ENCODE measurements at places on chromosomes 6 and 20.

- DNase-seq, result no peak
These were observed 751.6 kb downstream of the EYS start for GRCh38 chr6:64955435-64955848.

- DNase-seq, result peak; percentile 78
These were observed 94.6 kb upstream of the SUPT3H start for GRCh38 chr6:45472382-45472781.

DNA sequence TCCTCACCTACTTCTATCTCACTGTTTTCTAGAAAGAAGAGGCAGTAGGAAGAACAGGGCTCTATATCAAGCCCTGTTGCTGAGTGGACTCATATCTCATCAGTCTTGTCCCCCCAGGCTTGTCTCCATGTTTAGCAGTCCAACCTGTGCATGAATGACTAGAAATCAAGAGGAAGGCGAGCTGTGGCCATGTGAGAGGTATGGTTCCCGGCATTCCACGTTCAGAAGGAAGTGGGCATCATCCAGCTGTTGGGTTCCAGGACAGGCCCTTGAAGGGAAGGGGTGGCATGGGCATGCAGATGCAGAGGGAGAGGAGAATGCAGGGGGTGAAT, 176.6 kb downstream of the MRPL14 start:
- no peak for DNase-seq

DNA sequence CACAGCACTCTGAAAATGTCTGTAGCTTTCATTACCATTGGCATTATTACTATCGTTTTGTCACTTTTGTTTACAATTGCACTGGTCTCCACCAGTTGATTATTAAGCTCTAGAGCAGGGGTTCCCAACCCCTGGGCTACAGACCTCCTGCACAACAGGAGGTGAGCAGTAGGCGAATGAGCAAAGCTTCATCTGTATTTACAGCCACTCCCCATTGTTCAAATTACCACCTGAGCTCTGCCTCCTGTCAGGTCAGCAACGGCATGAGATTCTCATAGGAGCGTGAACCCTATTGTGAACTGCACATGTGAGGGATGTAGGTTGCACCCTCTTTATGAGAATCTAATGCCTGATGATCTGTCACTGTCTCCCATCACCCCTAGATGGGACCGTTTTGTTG, 126.4 kb downstream of the ATXN1 start:
- no peak for DNase-seq

GRCh38 chr20:4490606-4491280, 231.0 kb upstream of the PRND start:
- DNase-seq, result peak; percentile 61

GRCh38 chr6:112029045-112029822, 24.7 kb upstream of the CCN6 start:
- DNase-seq, result peak; percentile 41

DNA sequence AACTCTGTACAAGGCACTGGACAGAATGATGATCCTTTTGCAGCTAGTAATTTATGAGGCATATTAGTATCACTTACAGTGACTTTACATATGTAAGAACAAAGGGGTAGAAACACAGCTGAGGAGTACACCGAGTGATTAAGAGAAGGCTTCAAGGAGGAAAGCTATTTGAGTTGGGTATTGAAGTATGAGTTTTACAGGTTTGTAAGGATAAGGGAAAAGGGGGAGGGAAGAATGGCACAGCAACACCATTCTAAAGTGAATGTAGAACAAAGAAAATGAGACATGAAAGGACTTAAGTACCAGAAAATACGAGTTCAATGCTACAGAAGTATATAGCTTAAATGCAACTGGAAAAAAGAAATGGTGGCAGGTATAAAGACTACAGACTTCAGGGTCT, 5.5 kb downstream of the CDK19 start:
- no peak for DNase-seq

DNA sequence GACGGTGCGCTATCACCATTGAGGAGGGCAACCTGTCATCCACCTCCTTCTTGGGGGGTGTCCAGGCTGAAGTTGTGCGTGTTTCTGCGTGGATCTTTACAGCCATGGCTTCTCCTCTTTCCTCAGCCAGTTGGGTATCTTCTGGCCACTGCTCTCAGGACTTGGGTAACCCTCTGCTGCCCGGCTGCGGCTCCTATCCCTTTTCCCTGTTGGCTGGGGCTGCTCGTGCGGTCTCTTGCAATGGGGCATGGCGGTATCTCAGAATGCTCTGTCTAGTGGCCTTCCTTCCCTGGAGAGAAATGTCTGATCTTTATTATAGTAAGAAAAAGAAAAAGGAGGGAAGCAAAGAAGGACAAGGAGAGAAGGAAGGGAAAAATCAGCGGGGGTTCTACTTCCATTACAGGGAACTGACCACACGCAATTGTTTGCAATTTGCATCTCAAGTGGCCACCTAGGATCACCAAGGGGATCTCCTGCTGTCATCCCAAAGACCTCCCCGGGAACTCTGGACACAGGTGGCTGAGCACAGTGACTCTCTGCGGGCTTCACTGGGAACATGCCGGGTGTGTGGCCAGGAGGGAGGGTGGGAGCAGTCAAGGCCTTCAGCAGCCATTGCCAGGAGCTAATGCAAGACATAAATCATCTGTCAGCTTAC, 60.8 kb downstream of the NPEPL1 start:
- no peak for DNase-seq

DNA sequence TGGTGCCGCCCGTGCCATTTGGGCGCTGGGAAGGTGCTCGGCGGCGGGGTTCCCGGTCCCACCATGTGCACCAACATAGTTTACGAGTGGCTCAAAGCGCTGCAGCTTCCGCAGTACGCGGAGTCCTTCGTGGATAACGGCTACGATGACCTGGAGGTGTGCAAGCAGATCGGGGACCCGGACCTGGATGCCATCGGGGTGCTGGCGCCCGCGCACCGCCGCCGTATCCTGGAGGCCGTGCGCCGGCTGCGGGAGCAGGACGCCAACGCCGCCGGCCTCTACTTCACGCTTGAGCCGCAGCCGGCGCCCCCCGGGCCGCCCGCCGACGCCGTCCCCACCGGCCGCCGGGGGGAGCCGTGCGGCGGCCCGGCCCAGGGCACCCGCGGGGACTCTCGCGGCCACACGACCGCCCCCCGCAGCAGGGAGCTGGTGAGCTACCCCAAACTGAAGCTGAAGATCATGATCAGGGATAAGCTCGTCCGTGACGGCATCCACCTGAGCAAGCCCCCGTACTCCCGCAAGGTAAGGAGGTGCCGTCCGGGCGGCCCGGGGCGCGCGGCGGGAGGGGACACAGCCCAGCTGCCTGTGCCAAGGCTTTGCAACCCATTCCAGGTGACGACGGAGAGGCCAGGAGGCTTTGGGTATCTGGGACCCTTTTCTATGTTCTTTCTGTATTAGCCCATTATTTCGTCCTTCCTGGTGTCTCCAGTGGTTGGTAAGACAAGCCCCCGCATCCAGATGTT, 547 bp downstream of the SAMD5 start:
- DNase-seq, result no peak

- no peak for DNase-seq
These were observed 269.9 kb upstream of the SUPT3H start for GRCh38 chr6:45647341-45648261.

GRCh38 chr6:75498862-75499261, 5.3 kb upstream of the FILIP1 start:
- DNase-seq, result no peak

DNA sequence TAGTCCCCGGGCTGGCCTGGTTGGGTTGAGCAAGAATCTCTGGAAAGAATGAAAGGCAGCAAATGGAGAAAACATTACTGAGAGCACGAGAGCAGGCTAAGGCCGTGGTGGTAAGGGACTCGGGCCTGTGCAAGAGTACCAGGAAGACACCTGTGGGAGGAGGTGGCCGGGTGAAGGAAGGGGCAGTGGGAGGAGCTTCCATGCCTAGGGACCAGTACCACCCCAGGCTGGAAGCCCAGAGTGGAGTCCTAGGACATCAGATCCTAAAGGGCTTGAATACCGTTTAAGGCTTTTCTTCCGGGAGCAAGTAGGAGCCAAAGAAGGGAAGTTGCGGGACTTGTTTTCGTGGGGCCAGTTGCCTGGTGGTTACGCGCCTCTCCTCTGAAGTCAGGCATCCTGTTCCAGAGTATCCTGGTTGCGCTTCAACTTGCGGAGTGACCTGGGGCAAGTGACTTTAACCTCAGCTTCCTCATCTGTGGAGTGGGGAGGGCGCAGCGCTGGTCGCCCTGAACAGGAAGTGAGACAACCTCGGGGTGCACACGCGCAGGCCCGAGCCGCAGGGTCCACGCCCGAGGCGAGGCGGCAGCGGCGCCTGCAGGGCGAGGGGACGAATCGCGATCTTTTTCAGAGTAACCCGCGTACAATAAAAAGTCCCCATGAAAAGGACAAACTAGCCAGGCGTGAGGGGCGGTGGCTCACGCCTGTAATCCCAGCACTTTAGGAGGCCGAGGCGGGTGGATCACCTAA, 1.1 kb upstream of the TPD52L2 start:
- peak; percentile 75 for DNase-seq

DNA sequence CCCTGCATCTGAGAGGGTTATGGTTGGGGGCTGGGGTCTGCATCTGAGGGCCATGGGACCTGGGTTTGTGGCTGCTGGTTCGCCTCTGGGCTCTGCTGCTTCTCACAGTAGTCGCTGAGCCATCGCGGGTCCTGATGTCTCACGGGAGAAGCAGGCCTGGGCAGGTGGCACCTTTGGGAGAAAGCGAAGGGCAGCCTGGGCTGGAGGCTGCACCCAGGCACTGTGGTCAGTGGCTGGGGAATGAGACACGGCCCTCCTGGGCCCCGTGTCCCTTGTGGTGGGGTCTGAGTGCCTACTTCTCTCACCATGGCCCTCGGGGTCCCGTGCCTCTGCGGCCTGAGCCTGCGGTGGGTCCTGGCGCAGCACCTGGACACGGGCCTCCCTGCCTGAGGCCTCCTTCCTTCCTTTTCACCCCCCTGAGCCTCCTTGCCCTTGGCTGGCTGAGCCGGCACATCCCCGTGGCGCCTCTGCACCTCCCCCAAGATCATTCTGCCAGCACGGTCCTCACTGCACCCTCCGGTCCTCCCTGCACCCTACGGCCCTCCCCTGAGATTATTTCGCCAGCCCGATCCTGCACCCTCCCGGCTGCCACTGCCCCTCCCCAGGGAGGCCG, 206.0 kb downstream of the ERMARD start:
- no peak for DNase-seq

GRCh38 chr6:136728033-136728939, 64.0 kb downstream of the MAP3K5 start:
- DNase-seq, result no peak

- peak; percentile 32 for DNase-seq
These were observed 114.7 kb upstream of the BEND3 start for GRCh38 chr6:107230024-107230423.

GRCh38 chr6:37273690-37274089, 15.7 kb upstream of the TMEM217 start:
- DNase-seq, result no peak

Data from fibroblast of gingiva (primary cell).